GM06990 (cell line): ENCODE measurements at places on chromosomes 13 and 19.

- DNase-seq: no peak
Measured at GRCh38 chr19:47658431-47659348, 49.8 kb downstream of the BICRA start.

- no peak for DNase-seq
Measured at GRCh38 chr13:101727118-101727517, 274.6 kb downstream of the ITGBL1 start.

DNA sequence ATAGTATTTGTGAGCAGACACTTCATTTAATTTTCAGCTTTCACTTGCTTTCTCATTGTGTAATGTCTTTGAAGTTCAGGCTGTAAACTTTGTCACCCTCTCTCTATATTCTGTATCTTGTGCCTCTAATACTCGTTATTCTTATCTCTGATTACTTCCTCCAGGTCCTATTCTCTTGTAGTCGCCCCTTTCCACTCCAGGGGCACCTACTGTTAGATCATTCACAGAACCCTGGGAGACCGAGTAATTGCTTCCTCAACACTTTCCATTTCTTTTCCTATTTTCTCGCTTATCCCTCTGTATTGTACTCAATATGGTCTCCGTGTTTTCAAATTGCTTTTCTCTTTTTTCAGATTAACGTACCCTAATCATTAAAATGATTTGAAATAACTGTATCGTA is 93.9 kb upstream of the TDRD3 start:
- no peak for DNase-seq

DNA sequence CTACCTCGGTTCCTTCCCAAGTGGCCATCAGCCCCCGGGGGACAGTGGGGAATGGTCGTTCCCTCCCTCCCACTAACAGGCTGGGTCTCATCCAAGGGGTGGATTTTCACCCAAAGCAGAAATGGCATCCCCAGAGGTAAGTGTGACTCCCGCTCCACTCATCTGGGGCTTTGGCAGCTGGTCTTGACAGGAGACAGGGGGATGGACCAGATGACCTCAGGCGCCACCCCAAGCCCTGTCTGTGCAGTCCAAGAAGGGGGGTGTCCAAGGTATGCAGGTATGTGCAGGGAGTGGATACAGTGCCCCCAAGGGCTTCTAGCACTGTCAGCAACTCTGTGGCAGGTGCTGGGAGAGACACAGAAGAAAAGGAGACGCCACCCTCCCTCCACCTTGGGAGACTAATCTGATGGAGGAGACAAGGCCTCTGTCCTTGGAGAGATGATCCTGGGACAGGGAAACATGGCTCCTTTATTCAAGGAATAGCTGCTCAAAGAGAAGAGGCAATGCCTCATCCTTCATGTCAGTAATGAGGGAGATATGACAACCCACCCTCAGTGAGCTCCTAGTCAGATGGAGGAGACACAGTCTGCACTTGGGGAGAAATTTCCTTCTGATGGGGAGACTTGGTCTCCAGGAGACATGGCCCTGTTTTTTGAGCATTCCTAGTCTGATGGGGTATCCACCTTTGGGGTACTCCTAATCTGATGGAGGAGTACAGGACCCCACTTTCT is 7.7 kb downstream of the CEACAM16 start:
- no peak for DNase-seq

DNA sequence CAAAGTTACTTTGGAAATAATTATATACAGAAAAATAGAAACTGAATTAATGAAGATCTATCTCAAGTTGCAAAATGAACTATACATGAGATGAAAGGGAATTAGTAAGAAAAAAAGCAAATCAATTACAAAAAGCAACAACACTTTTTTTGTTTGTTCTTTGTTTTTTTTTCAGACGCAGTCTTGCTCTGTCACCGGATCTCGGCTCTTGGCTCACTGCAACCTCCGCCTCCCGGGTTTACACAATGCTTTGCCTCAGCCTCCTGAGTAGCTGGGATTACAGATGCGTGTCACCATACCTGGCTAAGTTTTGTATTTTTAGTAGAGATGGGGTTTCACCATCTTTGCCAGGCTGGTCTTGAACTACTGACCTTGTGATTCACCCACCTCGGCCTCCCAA is 2.2 kb downstream of the ZNF415 start:
- no peak for DNase-seq

GRCh38 chr13:33869005-33869404 is 51.1 kb downstream of the RFC3 start:
- no peak for DNase-seq

- no peak for DNase-seq
Measured at GRCh38 chr13:78129823-78130222, 211.2 kb upstream of the EDNRB start.

GRCh38 chr19:4172861-4173473 is 9.4 kb downstream of the SIRT6 start:
- DNase-seq: no peak

GRCh38 chr13:37923236-37923635 is 53.7 kb upstream of the TRPC4 start:
- no peak for DNase-seq

GRCh38 chr13:44093607-44094564 is 214.2 kb downstream of the LACC1 start:
- DNase-seq: no peak

GRCh38 chr13:41565216-41565615 is 107.9 kb downstream of the RGCC start:
- no peak for DNase-seq

DNA sequence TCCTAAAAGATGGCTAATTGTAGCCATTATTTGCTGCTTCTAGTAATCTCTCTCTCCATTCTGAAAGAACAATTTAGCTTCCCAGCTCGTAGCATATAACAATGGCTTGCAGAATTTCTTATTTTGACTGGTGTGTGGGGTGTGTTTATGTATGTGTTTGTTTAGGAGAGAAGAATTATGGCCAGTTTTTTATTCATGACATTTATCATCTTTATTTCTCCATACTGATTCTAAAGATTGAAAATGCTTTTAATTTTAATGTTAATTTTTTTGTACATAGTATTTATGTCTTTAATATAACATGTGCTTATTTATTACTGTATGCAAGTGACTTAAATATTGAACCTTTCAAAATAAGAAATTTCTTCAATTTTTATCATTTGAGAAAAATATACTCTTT is 115.8 kb upstream of the TMTC4 start:
- DNase-seq: no peak

- DNase-seq: no peak
Measured at GRCh38 chr13:97212601-97213040, 9.5 kb upstream of the MBNL2 start.

- DNase-seq: peak; percentile 13
Measured at GRCh38 chr13:109869312-109870237, 83.2 kb upstream of the IRS2 start.

GRCh38 chr19:33297401-33298145 is 4.8 kb downstream of the CEBPA start:
- DNase-seq: no peak

GRCh38 chr19:20840371-20840770 is 64.3 kb downstream of the ZNF66 start:
- DNase-seq: no peak

DNA sequence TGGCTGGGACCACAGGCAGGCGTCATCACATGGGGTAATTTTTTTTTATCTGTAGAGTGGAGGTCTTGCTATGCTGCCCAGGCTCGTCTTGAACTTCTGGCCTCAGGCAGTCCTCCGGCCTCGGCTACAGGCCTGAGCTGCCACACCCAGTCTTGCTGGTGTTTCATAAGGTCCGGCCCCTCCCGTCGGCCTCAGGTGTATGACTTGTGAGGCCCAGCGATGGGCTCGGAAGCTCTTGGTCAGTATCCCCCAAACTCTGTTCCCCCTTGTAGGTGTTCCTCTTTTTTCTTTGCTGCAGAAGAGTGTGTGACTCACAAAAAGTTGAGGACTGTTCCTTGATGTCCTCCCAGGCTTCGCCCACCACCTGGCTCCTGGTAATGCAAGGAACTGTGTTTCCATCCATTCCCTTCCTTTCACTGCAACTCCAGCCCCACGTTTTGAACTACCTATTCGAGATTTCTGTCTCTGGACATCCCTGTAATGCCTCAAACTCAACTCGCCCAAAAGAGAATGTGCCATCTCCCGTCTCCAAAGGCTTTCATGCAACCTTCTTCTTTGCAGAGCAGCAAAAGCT is 5.0 kb downstream of the USF2 start:
- DNase-seq: no peak

DNA sequence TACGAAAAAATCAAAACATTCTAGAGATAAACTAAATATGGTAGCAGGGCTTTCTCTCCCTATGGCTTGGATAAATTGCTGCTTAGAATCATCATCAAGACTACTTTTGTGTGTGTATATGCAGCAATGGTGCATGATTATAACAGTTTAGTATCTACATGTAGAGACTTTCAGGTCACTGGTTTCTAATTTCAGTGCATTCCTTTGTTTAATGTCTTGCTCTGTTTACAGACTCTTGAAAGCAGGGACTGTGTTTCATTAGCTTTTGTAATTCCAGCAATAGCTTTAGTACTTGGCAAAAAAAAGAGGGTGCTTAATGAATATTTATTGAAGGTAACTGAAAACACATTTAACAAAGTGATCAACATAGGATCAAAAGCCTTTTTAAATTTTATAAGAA is 420.7 kb downstream of the PCDH9 start:
- no peak for DNase-seq

GRCh38 chr19:10353793-10354391 is 14.5 kb upstream of the ICAM3 start:
- peak; percentile 49 for DNase-seq

GRCh38 chr13:105087945-105088344 is 1447.5 kb downstream of the EFNB2 start:
- no peak for DNase-seq

GRCh38 chr19:13684021-13684420 is 80.3 kb upstream of the MRI1 start:
- no peak for DNase-seq

GRCh38 chr19:287381-287871 is 3.8 kb downstream of the PLPP2 start:
- DNase-seq: no peak

- peak; percentile 77 for DNase-seq
Measured at GRCh38 chr13:110138010-110138699, 168.8 kb downstream of the COL4A1 start.

GRCh38 chr19:55080121-55080967 is 4.7 kb downstream of the EPS8L1 start:
- peak; percentile 76 for DNase-seq

GRCh38 chr13:77356155-77356554 is 29.3 kb upstream of the MYCBP2 start:
- DNase-seq: no peak

- no peak for DNase-seq
Measured at GRCh38 chr13:40508767-40509342, 157.6 kb downstream of the FOXO1 start.

DNA sequence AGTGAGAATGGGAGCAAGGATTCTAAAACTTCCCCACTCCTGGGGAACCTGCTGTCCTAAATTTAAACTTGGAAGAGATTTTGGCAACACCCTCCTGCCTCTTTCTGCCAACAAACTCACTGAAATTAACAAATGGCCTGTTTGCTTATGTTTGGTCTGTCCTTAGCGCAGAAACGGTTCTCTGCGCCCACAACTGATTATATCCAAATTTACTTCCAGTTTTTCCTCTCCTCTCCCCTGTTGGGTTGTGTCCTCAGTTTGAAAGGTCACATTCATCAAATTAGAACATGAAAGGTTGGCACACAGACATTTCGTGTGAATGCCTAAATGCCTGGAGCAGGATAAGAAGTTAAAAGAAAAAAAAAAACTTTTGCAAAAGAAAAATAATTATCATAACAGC is 56.4 kb upstream of the MRI1 start:
- no peak for DNase-seq

GRCh38 chr13:22925881-22926747 is 254.7 kb upstream of the SGCG start:
- DNase-seq: peak; percentile 22

GRCh38 chr19:50046649-50047503 is 21.1 kb downstream of the ZNF473 start:
- no peak for DNase-seq

DNA sequence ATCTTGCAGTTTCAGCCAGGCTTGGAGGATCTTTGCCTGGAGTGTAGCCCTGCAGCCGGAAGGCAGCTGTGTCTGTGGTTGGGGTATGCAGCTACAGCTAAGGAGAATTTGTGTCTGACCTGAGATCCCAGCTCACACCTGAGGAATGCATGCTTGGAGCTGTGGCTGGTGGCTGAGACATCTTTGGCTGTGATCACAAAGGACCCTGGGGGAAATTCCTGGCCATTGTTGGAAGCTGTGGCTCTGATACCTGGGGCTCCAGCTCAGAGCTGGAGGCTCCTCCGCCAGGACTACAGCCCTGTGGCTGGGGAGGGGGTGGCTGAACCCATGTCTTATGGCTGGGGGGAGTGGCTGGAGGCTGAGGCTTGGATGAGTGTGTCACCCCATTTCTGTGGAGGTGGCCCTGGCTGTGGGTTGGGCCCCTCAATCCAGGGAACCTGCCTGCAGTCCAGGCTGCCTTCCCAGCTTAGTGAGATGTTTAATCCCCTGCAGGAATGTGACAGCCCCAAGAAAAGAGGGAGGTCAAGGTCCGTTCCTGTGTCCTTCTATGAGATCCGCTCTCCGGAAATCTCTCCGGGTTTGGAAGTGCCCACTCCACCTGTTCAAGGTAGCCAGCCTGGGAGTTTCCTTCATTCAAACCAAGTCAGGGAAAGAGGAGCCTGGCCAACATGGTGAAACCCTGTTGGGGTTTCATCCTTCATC is 27.6 kb downstream of the ARHGEF18 start:
- DNase-seq: no peak

GRCh38 chr13:24539500-24540165 is 27.1 kb upstream of the PARP4 start:
- no peak for DNase-seq

- DNase-seq: no peak
Measured at GRCh38 chr13:99388334-99388923, 81.2 kb upstream of the GPR183 start.

DNA sequence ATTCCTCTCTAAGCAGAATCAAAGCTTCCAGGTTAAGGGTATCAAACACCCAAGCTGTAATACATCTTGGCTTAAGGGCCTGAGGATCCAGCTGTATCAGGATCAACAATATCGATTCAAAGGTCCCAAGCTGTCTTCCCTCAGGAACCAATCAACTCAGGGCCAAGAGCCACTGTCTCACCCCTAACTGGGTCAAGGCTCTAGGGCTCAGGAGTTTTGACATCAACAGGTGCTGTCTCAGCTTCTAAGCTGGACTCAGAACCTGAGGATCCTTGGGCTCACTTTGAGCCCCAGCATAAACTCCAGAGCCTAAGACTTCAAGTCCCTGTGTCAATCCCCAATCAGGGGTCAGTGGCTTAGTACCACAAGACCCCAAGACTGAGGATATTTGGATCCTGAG is 917 bp downstream of the FBXW9 start:
- no peak for DNase-seq

DNA sequence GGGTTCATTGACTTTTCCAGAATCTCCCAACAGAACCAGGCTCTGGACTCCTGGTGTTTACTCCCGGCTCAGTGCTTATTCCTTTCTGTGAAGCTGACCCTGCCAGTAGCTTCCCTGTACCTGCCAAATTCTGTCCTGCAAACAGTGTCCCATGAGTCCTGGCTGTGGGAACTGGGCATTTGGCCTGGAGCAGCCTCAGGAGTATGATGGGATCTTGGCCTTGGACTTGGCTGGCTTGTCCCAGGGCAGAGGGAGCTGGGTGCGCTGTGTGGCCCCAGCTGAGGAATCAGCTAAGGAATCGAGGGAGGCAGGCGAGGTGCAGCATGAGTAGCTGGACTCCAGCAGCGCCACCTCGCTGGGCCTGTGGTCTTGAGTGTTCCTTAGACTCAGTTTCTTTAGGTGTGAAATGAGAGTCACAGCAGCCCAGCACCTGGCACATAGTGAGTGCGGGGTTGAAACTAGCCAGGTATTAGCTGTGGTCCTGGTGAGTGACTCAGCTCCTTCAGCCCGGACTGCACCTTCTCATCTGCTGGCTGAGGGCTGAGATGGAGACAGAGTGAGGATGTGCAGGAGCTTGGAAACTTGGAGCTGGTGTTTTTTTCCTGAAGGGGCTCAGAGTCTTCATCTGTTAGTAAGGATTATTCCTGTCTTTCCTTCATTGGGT is 10.4 kb downstream of the CLASRP start:
- no peak for DNase-seq
